ENCODE measurements at places on chromosomes 2 and 18. TPM values are rescaled to one million over a fixed set of nuclear protein-coding genes. Genes with fewer than 3 reads are reported as not detected.

COL6A3 gene
- 244 TPM for total RNA-seq

FBXO41 gene
- total RNA-seq = 2.3 TPM

FZD7 gene
- total RNA-seq = 10.5 TPM

SKOR2 gene
- not detected for total RNA-seq

ELMOD3 gene
- total RNA-seq = 8.2 TPM

CYP26B1 gene
- total RNA-seq = 0.44 TPM

GALNT1 gene
- 183 TPM for total RNA-seq

HRH4 gene
- not detected for total RNA-seq

TMEFF2 gene
- not detected for total RNA-seq

MARCHF7 gene
- total RNA-seq = 100 TPM

PROKR1 gene
- not detected for total RNA-seq

All from glomerular endothelial cell (primary cell).